CD4-positive, alpha-beta memory T cell (primary cell): ENCODE measurements at places on chromosomes 3 and 15. TPM values are rescaled to one million over a fixed set of nuclear protein-coding genes. Genes with fewer than 3 reads are reported as not detected.

The FHIT gene
- 8.5 TPM for polyA plus RNA-seq

The CXCR6 gene
- polyA plus RNA-seq, result 6.1 TPM

The ROPN1 gene
- not detected for polyA plus RNA-seq

The SEC22A gene
- polyA plus RNA-seq, result 26.5 TPM

The VGLL3 gene
- polyA plus RNA-seq, result not detected

The SKOR1 gene
- polyA plus RNA-seq, result 0.09 TPM

The TLR9 gene
- not detected for polyA plus RNA-seq

The TXNRD3 gene
- polyA plus RNA-seq, result 1.0 TPM

The THAP10 gene
- polyA plus RNA-seq, result 0.12 TPM

The CDCP1 gene
- 0.60 TPM for polyA plus RNA-seq

DNA sequence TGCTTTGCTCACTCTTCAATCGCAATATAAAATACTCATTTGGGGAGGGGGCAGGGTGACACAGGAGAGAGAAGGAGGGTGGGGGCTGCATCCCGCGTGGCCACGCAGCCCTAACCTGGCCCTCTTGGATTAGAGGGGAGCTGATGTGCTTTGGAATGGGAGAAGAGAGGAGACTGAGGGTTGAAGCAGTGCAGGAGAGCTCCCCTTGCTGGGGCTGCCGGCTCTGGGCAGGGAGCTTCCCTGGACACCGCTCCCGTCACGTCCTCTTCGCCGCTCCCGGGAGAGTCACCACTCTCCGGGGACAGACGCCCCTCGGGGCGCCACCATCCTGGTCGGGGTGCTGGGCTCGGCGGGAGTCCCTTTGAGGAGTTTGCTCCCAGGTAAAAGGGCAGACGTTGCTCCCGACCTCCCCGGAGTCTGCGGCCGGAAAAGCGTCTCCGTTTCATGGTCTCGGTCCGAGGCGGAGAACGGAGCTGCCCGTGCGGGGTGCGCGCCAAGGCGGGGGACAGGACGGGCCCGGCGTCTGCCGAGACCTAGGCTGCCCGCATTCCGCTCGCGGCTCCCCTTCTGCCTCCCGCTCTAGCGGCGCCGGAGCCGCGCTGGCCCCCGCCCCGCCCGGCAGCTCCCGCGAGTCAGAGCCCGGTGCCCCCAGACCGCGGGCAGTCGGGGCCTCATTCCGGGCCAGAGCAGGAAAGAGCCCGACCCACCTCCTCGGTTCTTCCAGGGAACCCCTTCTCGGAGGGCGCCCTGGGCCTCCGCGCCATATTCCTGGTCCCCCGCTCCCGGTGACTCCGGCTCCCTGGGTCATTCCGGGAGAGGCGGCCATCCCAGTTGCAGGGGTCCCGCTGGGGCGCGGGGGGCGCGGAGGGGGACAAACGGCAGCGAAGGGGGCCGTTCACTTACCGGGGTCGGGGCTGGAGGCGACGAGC lies 603 bp downstream of the SLC7A14 start:
- no peak for DNase-seq

- DNase-seq, result peak; percentile 42
These were observed at the start of gene CCR8 for GRCh38 chr3:39329493-39329892. Gene CCR8 (plus strand): TSS chr3:39329709. CDS start chr3:39332332, 2,623 bp downstream.

DNA sequence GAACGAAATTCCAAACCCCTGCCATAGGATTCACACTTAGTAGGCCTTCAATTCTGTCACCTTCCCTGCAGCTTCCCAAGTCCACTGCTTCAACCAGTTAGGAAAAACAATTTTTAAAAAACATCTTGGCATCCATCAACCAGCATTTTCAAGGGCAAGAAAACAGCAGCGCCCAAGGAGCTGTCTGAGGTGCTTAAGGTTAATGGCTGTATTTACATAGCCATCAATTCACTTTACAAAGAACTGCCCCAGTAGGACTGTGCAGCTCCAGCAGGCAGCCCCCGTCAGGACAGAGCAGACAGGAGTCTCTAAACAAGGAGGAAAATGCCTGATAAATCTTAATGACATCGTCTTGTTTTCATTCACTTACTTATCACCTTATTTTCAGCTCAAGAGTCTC lies 13.3 kb downstream of the TAFA4 start:
- DNase-seq, result no peak

GRCh38 chr15:77983091-77983707 lies 94.3 kb downstream of the TBC1D2B start:
- no peak for DNase-seq

DNA sequence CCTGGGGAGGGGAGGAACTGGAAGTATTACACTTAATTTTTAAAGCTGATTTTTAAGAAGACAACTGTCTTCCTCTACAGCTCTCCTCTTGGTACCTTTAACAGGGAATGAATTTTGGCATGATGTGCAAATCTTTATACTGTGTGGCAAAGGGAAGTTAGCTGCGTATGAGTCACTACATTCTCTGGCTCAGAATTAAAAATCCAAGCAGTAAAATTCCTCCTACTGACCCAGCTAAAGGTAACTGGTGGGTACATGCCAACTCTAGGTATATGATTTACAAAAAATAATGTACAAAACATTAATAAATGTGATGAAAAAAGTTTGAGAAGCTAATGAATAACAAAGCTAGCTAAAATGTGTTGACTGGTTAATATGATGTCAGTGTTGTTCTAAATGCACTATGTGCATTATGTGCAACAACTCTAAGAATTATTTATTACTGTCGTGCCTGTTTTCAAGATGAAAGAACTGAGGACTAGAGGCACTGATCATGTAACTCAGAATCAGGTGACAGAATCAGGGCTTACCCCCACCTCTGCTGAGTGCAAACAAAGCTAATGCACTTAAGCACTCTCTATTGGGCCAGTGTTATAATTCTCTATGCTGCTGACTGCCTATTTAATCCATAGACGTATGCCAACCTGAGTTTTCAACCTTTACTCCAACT lies 194.7 kb upstream of the CADPS start:
- no peak for DNase-seq

DNA sequence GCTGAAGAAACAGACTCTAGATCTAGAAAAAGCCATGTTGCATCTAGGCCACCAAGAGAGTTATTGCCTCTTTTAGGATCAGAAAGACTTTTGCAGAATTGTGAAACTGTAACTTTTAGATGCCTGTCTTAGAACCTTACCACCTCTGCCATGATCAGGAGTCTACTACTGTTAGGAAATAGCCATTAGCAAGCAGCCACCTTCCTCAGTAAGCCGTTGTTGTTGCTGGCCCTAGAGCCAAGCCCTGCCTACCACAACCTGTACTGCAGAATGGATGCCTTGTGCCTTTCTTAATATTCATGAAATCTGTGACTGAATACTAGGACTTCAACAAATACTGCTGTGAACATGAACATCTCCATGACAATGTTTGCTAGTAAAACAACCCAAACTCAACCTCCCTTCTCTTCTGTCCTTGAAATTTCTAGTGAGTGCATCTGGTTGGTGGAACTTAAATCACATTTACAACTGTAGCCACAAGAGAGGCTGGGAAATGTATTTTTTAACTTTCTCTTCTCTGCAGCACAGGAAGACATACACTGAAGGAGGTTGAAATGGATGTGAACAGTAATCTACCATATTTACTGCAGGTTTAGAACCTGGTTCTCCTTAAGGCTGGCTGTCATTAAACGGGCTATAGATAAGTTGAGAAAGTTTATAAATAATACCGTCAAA lies 20.7 kb downstream of the RASA2 start:
- no peak for DNase-seq

DNA sequence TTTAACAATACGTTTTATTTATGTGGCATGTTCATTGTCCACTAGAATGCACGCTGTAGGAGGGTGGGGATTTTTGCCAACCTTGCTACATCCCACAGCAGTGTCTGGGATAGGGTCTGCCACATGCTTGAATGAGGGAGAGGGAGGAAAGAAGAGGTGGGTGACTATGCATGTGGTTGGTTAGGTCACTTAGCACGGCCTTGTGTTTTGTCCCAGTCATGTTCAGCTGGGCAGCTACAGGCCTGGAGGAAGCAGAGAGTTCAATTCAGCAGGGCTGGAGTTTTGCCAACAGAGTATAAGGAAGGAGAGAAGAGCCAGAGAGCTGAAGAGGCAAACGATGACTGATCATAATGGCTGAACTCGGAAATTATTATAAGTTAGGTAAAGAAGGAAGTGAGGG lies 268.4 kb upstream of the NSMCE3 start:
- DNase-seq, result no peak

- no peak for DNase-seq
These were observed 160.5 kb downstream of the SEMA6D start for GRCh38 chr15:47877836-47878235.

GRCh38 chr3:168997488-168997887 lies 666.0 kb downstream of the MECOM start:
- no peak for DNase-seq

DNA sequence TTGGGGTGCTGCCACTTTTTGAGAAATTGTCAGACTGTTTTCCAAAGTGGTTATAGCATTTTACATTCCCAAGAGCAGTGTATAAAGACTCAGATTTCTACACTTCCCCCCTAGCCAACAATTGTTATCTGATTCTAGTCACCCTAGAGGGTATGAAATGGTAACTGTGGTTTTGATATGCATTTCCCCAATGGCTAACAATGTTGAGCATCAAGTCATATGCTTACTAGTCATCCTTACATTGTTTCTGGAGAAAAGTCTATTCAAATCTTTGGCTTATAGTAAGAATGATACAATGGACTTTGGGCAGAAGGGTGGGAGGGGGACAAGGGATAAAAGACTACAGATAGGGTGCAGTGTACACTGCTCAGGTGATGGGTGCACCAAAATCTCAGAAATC lies 73.3 kb downstream of the CSNK1G1 start:
- DNase-seq, result no peak

DNA sequence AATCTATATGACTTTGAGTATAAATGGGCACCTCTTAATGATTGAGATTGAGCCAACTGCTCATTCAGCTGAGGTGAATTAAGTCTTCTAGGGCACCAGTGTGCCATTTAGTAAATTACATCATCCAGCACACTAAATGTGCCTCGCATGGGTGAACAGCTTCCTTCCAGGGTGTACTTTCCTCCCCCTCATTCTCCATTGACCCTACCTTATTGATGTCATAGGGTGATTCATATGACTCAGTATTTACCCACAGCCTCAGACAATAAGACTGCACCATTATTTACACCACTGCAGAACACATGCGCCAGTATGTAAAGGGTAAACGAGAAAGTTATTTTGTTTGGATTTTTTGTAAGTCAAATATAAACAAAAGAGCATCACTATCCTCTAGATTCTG lies 185.2 kb upstream of the ARL6 start:
- DNase-seq, result no peak

GRCh38 chr15:78750566-78750965 lies 60.7 kb downstream of the ADAMTS7 start:
- no peak for DNase-seq

- no peak for DNase-seq
These were observed 101.2 kb downstream of the SEMA5B start for GRCh38 chr3:122926322-122926721.

GRCh38 chr3:188692700-188693099 lies 479.1 kb upstream of the TPRG1 start:
- DNase-seq, result no peak

DNA sequence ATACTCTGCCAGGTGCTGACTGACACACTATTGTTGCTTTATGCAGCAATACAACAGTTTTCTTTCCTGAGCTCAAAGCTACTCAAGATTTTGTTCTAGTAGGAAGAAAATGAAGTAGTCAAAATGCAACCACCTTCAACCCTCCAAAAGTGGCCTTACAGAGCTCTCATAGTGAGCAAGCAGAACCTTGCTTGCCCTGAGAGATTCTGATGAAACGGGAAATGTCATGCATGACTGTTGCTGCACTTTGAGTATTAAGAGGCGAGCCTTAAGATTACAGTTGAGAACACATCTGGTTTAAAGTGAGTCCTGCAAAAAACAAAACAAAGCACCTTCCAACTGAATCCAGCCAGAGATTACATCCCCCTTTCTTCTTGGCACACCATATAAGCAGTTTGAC lies 29.7 kb downstream of the MINDY4B start:
- no peak for DNase-seq

GRCh38 chr3:135235541-135235940 lies 440.5 kb downstream of the EPHB1 start:
- no peak for DNase-seq

DNA sequence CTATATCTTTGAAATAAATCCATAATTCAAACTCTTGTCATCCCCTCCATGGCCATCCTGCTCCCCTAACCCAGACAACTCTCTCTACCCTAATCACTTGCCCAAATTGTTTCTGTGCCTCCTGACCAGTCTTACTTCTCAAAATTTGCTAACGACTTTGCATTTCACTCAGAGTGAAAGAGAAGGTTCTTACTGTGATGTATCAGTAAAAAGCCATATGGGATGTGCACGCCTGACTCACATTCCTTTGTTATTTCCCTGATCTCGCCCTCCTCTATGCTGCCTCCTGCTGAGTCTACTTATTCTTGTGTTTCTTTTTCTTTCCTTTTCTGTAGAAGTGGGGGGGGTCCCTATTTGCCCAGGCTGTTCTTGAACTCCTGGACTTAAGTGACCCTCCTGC lies 487.2 kb upstream of the FRG2C start:
- DNase-seq, result no peak

- no peak for DNase-seq
These were observed 20.4 kb downstream of the MAGI1 start for GRCh38 chr3:66018057-66019033.

GRCh38 chr3:61819861-61820260 lies 258.5 kb downstream of the PTPRG start:
- DNase-seq, result no peak

DNA sequence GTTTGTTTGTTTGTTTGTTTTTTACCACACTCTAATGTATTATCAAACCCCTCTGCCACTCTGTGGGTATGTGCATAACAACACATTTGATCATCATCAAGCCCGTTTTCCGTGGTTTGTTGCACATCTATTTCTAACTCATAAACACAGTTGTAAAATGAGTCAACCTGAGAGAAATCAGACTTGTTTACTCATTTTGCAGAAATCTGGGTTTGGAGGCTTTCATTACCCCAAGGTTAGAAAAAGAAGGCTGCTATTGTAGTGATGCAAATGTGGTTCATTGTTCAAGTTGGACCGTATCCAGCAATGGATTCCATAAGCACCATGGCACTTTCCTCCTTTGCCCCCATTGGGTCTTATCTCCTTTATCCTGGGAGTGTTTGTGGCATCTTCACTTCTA lies 353.2 kb upstream of the SOX2 start:
- no peak for DNase-seq

- no peak for DNase-seq
These were observed 19.4 kb upstream of the SLC6A1 start for GRCh38 chr3:10973046-10973595.

GRCh38 chr3:182357928-182358327 lies 435.4 kb upstream of the ATP11B start:
- no peak for DNase-seq

GRCh38 chr15:33292717-33293307 lies 18.0 kb upstream of the RYR3 start:
- DNase-seq, result no peak
